NCI-H2081 treated with DMSO at 0.1 percent for 48 hours (cell line): ENCODE measurements at places on chromosomes 2 and 18.
A peak's percentile ranks its signal among the peaks of the same experiment; 100 is the strongest.

GRCh38 chr2:234670052-234670451, 173.2 kb upstream of the ARL4C start:
- DNase-seq, result no peak

- DNase-seq, result no peak
Observed at GRCh38 chr2:126930970-126931590, 32.4 kb downstream of the TEX51 start.

DNA sequence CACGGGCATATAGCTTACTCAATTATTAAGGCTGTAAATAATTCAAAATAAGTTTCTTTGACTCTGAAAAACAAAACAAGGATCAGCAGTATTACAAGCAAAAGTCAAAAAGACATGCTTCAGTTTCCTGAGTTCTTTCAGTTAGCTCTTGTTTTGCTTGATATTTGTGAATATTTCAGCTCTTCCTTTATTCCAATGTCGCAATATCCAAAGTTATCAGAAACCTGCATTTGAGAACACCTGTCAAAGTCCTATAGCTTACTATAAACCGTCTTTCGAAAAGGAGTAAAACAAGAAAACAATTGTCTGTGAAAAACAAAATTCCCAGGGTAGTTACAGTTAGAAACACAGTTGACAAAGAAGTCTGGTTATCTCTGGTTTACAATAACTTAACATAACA, 14.7 kb downstream of the CYP27A1 start:
- no peak for DNase-seq

GRCh38 chr18:48053881-48054816, 123.7 kb upstream of the SMAD2 start:
- no peak for DNase-seq

DNA sequence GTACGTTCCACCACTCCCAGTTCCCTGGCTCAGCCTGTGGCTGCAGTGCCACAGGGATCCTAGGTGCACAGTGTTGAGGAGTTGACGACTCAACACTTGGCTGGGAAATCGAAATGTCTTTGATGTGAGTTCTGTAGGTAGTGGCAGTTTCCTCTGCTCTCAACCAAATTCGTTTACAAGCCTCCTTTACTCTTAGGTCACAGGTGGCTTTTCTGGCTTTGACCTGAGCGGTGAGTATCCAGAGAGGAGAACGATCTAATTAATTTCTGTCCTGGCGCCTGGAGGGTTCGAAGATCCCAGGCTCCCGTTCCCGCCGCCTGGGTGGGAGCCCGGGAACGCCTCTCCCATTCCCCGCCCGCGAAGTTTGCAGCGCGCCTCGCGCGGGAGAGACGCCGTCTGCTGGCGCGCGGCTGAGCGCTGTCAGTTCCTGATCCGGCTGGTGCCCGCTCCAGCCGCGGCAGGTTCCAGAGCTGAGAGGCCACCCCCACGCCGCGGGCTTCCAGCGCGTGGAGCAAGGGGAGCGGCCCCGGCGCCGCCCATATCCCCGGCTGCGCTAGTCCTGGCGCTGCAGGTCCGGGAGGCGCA, at the start of gene LAMA3:
Gene LAMA3, plus strand, starts transcription at position 423 of the 585 bp plus-strand sequence. CDS start 231 bp downstream, outside the sequence.
- DNase-seq, result no peak

- no peak for DNase-seq
Observed at GRCh38 chr2:51093016-51093415, 61.1 kb upstream of the NRXN1 start.

- DNase-seq, result no peak
Observed at GRCh38 chr2:216632952-216633615, at the start of gene IGFBP2. IGFBP2 (plus strand) TSS chr2:216633420; CDS start chr2:216633524, 104 bp downstream.

- no peak for DNase-seq
Observed at GRCh38 chr2:241584436-241584835, 25.9 kb downstream of the BOK start.

DNA sequence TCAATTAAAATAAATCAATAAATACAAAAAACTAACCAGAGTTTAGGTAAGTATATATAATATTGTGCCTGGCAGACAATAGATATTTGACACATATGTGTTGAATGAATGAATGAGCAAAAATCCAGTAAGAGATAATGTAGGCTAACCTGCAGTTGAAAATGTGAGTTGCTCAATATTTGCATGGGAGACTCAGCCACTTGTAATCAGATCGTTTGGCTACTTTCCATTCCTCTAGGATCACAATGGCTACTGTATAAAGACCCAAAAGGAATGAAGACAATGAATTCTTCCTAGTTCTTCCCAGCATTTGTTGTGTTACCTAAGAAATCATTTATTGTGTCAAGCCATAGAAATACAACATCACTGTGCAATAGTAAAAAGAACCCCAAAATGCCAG, 25.3 kb downstream of the PIEZO2 start:
- no peak for DNase-seq

GRCh38 chr2:231640641-231641111, 48.0 kb downstream of the TEX44 start:
- no peak for DNase-seq

- no peak for DNase-seq
Observed at GRCh38 chr2:157820193-157820592, 55.9 kb downstream of the ACVR1 start.

DNA sequence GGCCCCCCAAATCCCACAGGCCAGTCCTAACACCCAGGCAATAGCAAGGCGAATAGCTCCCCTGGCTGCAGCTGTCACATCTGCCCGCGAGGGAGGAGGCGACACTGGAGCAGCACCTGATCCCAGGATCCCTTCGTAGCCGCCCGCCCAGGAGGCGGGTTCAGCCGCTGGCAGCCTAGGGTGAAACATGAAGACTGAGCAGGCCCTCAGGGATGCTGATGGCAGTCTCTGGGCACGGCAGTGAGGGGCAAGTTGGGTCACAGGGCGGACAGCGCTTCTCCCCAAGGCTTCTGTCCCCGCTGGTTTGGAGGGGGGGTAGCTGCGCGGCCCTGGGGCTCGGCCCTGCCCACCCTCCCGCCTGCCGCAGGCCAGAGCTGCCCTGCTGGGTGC, 1.9 kb downstream of the DNMT3A start:
- peak; percentile 37 for DNase-seq

DNA sequence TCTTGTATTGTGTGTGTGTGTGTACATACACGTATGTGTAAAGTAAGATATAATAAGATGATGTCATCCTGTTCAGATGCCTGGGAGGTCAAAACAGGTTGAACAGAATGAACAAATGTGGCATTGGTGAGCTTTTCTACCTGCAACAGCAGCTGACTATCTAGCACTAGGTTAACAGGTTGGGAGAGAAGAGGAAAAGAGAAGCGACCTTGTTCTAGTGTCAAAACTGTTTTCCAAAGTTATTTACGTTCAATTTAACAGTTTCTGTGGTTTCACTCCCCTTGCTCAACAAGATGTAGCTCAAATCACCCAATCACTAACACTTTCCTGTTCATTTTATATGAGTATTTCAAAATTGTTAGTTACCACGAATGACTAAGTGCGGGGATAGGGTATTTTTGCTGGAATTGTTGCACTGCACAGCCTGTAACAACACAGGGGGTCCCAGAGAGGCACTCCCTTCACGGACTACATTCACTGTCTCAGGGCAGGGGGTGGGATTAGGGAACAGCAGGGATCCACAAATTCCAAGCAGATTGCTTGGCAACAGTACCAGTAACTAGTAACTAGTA, 67.5 kb upstream of the DTNB start:
- no peak for DNase-seq

GRCh38 chr2:46171411-46171953, 125.7 kb upstream of the EPAS1 start:
- DNase-seq, result no peak

DNA sequence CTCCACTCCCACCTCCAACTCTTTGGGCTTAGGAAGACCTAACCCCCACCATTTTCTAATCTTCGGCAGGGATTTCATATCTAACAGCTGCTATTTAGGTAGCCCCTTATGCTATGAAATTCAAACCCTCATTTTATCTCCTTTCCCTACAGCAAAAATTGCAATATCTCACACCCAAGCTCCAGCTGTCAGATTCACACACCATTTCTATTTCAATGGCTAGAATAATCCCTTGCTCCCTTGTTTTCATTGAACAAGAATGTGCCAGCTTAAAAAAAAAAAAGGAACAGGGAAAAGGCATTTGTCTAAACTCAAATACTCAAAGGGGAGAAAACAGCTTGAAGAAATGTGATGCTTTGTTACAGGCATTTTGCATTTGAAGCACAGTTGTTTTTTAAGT, 850.6 kb upstream of the ACVR2A start:
- no peak for DNase-seq

DNA sequence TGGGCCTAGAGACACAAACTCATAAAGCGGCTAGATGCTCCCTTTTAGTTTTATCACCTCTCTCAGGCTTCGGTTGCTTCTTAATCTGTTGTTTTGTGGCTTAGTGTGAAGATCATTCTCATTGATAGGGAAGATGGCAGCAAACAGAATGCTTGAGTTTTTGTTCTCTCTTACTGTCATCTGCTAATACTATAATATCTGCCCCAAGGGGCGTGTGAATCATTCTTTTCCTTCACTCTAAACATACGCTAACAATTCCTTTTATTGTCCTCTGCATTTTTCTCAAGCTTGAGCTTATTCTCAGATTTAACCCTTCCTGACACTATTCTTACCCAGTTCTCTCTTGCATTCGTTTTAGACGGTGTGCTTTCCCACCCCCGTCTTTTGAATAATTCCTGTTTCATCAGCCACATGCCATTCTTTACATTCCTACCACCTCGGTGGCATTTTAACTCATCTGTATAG, 323.9 kb upstream of the NRP2 start:
- no peak for DNase-seq

- no peak for DNase-seq
Observed at GRCh38 chr18:9890957-9891356, 5.2 kb downstream of the TXNDC2 start.

DNA sequence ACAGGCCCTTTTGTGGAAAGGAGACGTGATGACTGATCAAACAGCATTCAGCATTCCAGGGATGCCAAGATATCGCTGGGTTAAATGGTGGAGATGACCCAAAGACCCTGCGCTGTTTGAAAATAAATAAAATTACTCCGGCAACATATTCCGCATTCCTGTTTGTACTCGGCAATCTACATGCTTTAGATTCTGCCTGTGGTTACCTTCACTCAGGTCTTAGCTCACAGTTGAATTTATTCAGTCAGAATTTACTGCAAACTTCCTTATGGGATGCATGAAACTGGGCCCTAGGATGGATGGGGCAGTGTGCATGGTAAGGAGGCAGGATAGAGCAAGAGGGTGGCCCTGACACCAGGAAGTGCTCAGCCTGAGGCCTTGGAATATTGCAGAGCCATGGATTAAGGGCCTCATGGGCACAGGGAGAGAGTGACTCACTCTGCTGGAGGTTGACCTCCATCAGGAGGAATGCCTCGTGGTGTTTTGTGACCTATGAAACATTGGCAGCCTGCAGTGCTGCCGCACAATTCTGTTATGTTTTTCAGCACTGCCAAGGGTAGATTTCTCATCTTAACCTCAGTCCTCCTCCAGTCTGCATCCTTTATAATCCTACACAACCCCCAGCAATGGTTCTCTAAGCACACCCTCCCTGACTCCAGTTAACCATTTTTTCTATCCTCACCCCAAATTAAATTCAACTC, 321.4 kb downstream of the IRS1 start:
- no peak for DNase-seq

DNA sequence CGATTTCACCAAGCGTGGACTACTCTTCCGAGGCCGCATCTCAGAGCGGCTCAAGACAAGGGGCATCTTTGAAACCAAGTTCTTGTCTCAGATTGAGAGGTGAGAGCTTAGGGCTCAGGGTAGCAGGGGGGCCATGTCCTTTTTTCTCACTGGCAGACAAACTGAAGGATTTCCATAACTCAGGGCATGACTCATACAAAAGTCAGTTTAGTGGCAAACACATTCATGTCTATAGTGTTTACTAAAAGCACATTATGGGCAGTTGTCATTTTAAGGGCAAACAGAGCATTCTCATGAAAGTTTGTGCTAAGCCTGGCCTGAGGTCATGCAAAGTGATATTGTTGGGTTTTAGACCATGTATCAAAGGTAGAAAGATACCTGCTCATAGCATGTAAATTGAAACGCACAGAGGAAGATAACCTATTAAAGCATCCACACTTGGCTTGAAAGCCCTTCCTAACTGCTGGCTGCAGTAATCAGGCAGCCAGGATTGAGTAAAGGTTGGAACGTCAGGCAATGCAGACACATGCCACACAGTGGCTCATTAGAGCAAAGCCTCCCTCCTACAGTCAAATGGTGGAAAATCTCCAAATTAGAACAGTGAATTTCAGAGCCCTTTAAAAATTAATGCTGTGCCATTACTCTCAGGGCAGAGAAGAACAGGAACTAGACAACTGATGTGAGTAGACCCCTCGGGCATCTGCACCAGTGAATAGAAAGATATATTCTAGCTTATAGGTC, 54.2 kb downstream of the HK2 start:
- DNase-seq, result no peak

- DNase-seq, result no peak
Observed at GRCh38 chr2:4246364-4247131, 543.2 kb downstream of the DCDC2C start.

GRCh38 chr2:75064691-75065396, 106.4 kb downstream of the POLE4 start:
- DNase-seq, result no peak

DNA sequence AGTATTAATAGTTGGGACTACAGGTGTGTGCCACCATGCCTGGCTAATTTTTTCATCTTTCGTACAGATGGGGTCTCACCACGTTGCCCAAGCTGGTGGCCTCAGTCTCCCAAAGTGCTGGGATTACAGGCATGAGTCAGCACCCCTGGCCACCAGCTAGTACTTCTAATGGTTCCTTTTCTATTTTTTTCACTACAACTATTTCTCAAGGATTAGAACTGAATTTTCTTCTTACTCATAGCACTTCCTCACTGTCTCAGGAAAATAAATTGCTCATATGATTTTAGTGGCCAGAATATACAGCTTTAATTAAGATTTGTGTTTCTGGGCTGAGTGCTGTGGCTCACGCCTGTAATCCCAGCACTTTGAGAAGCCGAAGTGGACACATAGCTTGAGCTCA, 43.2 kb upstream of the SOS1 start:
- no peak for DNase-seq

DNA sequence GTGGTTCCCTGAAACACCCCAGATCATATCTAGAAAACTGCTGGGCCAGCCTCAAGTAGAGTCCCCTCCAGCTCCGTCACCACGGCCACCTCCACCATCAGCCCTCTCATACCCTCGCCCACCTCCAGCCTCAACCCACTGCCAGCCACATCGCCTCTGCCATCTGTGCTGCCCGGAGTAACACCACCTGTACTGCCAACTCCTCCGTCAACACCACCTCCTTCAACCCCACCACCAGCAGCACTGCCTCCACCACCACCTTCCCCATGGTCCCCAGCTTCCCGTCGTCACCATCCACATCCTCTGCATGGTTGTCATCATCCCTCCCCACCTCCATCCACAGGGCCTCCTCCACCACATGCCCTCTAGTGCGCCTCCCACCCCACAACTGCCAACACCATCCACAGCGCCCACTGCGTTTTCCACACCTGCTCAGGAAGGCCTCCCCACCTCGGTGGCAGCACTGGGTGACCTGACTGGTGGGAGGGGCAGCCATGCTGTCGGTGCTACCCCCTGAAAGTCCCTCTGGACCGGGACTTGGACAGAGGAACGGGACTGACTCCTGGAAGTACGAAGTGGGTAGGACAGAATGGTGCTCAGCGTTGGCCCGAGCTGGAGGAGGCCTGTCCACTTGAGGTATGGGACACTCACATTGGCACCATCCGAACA, 1.6 kb downstream of the SNED1 start:
- DNase-seq, result no peak
